Activated CD4-positive, alpha-beta T cell treated with anti-CD3 and anti-CD28 coated beads for 24 hours (primary cell): ENCODE measurements at places on chromosomes 3 and 15.
A peak's percentile ranks its signal among the peaks of the same experiment; 100 is the strongest.

DNA sequence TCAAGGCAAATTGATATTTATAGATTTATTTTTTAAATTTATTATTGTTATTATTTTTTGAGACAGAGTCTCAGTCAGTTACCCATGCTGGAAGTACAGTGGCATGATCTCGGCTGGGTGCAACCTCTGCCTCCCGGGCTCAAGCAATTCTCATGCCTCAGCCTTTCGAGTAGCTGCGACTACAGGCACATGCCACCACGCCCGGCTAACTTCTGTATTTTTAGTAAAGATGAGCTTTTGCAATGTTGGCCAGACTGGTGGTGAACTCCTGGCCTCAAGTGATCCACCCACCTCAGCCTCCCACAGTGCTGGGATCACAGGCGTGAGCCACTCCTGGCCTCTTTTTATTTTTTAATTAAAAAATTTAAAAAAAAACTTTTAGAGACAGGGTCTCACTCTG is 19.0 kb downstream of the SPG21 start:
- DNase-seq: no peak

GRCh38 chr15:80659375-80659774 is 35.7 kb upstream of the ABHD17C start:
- no peak for DNase-seq

DNA sequence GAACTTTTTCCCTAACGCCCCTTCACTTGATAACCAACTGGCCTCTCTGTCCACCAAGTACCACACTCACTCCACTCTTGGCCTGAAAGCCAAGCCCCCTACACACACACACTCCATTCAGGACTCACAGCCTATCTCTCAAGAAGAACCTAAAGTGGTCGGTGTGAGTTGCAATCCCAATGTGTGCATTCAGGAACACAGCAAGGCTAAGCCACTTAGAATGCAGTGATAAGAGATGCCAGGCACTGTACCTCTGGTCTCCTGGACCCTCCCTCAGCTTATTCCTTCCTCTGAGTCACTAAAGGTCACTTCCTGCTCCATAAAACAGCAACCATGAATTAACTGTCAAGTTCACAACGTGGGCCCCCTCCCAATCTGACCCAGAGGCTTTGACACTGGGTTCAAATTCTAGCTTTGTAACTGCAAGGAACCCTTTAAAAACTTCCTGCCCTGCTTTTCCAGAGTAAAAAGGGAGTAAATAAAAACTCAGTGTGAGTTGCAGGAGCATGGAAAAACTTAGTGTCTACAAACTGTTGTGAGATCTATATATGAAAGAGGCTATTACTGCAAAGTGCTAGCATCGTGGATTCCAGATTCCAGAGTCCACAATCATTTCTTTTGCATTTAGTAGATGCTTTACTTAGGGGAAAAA is 17.6 kb upstream of the KCNMB3 start:
- no peak for DNase-seq

DNA sequence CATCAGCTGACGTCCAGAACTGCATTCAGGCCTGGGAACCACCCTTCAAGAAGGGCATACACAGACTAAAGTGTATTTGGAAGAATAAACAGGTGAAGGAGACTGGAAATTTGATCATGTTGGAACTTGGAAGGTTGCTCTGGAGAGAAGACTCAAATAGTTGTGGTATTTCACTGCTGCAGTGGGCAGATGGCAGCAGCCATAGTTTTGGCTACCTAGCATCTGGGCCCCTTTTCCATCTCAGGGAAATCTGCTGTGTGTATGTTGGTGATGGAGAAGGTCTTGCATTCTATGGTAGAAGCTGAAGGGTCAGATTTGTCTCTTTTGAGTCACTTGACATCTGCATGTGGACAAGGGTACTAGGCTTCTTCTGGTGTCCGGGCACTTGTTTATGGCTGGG is 114.4 kb upstream of the FGF7 start:
- no peak for DNase-seq

- no peak for DNase-seq
These were observed 261.8 kb upstream of the GOLGA6L4 start for GRCh38 chr15:83973816-83974215.

- peak; percentile 34 for DNase-seq
These were observed 4.0 kb downstream of the FBXL22 start for GRCh38 chr15:63601026-63601703.

DNA sequence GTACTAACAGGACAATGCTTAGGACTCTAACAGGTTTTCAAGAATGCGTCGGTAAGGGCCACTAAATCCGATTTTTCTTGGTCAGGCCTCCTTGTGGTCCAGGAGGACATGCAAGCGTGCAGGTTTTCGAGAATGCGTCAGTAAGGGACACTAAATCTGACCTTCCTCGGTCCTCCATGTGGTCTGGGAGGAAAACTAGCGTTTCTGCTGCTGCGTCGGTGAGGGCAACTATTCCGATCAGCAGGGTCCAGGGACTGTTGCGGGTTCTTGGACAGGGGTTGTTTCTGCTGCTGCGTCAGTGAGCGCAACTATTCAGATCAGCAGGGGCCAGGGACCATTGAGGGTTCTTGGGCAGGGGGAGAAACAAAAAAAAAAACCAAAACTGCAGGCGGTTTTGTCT is 7.8 kb upstream of the UBP1 start:
- DNase-seq: no peak

- no peak for DNase-seq
These were observed 89.0 kb upstream of the PFN2 start for GRCh38 chr3:150059729-150060128.

DNA sequence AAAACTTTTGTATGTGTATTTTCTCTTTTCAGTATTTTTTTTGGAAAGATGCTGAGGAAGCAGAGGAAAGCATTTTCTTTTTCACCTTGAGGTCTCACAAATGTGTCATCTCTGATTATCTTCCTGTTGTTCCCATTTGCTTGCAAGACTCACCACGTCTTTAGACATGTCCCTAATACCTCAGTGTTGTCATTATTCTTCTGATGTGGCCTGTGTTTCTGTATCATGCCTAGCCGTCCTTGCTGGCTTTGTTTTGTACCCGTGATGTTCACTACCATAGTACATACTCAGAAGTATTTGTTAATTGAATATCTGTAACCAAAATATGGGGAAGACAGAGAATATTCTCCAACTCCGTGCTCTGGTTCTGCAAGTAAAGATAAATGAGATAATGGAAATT is 5.0 kb upstream of the P2RY14 start:
- no peak for DNase-seq

DNA sequence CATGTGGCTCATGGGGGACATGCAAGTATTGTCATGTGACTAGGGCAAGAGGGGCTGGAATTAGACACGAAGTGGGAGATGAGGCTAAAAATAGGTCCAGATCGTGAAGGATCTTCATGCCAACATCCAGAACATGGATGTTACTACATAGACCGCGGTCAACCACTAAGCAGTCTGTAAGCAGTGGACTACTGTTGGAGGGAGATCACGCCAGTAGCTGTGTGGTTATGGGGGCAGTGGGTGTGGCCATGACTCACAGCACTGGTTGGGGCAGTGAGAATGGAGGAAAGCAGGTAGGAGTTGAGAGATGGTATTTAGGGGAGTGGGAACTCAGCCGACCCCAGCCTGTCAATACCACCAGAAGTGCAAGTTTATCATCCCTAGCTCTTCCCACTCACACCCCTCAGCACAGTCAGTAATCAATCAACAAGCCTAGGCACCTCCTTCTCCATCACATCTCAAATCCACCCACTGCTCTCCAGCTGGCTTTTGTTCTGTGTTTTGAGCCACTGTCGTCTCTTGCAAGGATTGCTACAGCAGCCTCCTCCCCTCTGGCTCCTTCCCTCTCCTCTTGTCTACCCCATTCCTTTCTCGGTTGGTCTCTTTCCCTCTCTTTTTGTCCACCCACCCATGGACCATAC is 107.2 kb upstream of the ABHD17C start:
- no peak for DNase-seq

DNA sequence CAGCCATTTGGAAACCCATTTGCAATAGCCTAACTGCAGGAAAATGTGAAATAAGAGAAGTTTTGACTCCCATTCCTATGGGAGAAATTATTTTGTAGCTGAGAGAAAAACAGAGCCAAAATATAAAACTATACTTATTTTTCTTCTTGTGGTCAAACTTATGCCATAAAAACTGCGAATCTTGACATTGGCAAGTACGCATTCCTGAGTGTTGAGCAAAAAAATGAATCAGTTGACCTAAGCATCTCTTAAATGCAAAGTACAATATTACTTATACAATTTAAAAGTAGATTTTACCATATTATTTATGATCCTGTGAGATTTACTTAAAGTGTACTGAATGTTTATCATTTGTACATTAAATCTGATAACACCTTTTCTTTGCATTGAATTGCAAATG is 50.1 kb upstream of the CMC1 start:
- no peak for DNase-seq

GRCh38 chr3:107082527-107082926 is 294.7 kb upstream of the CCDC54 start:
- DNase-seq: no peak

- DNase-seq: no peak
These were observed 1.3 kb downstream of the FAIM start for GRCh38 chr3:138609898-138610266.

- DNase-seq: no peak
These were observed 597 bp downstream of the AGTR1 start for GRCh38 chr3:148698190-148698810.

- DNase-seq: no peak
These were observed 378.7 kb upstream of the ATP11B start for GRCh38 chr3:182414586-182414985.

- no peak for DNase-seq
These were observed 658.0 kb upstream of the GOLIM4 start for GRCh38 chr3:168753724-168754123.

- no peak for DNase-seq
These were observed 269.5 kb downstream of the ZBTB20 start for GRCh38 chr3:114877378-114878113.

DNA sequence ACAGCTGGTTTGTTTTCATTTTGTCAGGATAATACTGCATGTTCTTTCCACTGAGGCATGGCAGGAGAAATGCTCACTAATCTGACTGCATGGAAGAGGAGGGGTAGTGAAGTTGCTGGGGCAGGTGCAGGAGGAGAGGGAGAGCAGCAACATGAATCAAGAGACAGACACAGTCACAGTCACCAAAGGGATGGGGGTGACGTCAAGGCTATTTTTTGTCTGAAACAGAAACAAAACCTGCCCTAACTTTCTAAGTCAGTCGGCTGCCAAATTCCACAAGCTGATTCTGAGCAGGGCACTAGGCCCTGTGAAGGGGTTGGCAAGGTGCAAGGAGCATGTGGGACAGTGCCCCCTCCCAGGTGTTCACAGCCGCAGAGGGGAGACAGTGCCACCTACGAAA is 186.6 kb upstream of the NSMCE3 start:
- DNase-seq: no peak
